Hematopoietic multipotent progenitor cell treated with erythropoietin and hydrocortisone succinate and interleukin-3 and kit ligand, for 6 days (in vitro differentiated cells): ENCODE measurements at places on chromosomes 16 and 17.

GRCh38 chr16:15759070-15759469 lies 97.8 kb downstream of the MYH11 start:
- DNase-seq = no peak

DNA sequence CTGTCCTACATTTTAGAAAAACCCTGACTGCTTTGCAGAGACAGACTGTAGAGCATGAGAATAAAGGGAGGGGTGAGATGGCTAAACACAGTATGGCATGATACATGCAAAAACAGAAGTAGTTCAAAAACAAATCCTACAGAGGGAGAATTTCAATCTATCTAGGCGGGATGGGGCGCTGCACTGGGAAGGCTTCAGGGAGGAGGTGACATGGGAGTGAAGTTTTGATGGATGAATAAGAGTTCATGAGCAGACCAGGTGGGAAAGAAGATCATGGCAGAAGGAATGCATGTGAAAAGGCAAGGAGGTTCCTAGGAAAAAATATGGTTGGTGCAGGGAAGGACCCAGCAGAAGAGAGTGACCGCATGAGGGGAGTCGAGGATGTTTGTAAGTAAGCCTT lies 19.2 kb downstream of the HS3ST3B1 start:
- no peak for DNase-seq

GRCh38 chr17:688100-688989 lies 26.3 kb downstream of the VPS53 start:
- DNase-seq = peak; percentile 69

- DNase-seq = no peak
Measured at GRCh38 chr16:69924041-69924775, 26.9 kb upstream of the CLEC18A start.

DNA sequence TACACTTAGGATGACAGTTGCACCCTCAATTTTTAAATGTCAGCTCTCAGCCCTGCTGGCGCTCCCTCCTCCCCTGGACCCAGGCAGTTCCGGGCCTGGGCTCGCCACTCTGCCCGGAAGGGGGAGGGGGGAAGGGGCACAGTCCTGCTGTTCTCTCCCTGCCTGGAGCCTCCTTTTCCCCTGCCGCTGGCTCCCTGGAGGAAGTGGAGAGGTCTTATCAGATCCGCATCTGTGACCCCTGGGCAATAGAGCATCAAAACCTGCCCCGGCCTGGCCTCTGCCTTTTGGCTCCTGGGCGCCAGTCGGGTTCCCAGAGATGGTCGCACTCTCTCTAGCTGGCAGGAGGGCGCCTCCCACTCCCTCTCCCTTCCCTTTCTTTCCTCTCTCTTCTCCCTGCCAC lies 149.3 kb downstream of the IRF8 start:
- DNase-seq = no peak

DNA sequence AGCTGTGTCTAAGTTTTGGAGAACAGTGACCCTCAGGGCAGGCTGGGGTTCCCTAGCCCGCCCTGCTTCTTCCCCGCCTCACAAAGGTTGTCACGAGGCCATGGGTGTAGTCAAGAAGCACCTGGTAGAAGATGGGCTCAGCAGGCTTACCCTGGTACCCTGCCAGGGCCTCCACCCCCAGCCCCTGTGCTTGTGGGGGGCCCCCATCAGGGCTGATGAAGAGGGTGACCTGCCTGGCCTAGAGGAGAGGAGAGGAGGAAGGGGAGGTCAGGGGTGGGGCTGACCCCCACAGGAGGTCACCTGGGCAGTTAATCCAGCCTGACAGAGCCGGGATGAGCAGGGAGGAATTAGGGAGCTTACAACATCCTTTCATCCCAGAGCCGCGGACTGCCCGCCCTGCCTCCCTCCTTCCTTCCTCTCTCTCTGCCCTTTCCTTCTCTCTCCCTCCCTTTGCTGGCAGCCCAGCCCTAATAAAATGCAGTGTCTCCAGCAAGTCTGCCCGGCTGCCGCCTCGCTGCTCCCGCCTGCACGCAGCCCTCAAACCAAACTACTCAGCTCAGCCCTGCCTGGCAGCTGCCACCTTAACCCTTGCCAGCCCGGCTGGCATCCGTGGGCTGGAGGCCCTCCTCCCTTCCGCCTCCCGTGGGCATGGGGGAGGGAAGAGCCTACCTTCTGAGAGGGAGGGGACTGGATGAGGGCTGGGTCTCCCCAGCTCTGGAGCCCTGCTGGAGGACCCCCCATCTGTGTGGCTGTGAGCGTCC lies 7.2 kb downstream of the DLX3 start:
- DNase-seq = no peak

DNA sequence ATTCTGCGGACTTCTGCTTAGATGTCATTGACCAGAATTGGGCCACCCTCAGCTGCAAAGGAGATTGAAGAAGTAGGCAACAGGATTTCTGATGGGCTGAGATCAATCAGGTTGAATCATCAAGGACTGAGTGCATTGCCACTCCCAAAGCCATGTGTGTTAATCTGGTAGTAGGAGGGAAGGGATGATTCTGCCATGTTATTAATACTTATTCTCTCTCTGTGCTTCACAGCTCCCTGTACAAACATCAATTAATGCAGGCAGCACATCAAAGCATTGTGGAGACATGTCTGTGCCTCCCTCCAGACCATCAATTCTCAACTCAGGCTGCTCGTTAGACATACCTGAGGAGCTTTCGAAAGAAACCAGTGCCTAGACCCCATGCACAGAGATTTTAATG lies 11.6 kb downstream of the LRRC3C start:
- DNase-seq = no peak

GRCh38 chr16:66670691-66671388 lies 25.7 kb downstream of the CMTM4 start:
- DNase-seq = no peak

DNA sequence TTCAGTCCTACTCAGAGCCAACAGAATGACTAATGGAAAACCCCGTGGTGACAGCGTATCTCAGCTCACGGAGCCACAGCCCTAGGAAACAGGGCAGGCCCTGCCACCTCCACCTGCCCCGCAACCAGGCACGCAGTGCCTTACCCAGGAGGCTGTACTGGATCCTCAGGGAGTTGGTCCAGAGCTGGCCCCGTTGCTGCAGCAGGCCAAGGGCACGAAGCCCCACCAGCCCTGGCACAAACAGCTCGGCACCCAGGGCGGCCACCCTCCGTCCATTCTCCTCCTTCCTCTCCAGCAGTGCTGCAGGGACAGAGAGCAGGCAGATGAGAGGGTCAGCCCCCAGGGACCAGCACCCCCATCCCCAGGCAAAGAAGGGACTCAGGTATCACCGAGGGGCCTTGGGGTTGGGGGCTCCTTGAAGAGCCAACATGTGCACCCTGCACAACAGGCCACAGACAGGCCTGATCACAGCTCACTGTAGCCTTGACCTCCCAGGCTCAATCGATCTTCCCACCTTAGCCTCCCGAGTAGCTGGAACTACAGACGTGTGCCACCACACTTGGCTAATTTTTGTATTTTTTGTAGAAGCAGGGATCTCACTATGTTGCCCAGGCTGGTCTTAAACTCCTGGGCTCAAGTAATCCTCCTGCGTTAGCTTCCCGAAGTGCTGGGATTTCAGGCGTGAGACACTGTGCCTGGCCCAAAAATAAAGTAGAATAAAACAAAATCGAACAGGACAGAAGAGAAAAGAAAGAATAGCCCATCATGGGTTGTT lies 115.7 kb downstream of the RMI2 start:
- no peak for DNase-seq

GRCh38 chr16:50863644-50864144 lies 121.8 kb downstream of the CYLD start:
- DNase-seq = no peak

- DNase-seq = no peak
Measured at GRCh38 chr17:49076573-49077384, 55.8 kb upstream of the B4GALNT2 start.

DNA sequence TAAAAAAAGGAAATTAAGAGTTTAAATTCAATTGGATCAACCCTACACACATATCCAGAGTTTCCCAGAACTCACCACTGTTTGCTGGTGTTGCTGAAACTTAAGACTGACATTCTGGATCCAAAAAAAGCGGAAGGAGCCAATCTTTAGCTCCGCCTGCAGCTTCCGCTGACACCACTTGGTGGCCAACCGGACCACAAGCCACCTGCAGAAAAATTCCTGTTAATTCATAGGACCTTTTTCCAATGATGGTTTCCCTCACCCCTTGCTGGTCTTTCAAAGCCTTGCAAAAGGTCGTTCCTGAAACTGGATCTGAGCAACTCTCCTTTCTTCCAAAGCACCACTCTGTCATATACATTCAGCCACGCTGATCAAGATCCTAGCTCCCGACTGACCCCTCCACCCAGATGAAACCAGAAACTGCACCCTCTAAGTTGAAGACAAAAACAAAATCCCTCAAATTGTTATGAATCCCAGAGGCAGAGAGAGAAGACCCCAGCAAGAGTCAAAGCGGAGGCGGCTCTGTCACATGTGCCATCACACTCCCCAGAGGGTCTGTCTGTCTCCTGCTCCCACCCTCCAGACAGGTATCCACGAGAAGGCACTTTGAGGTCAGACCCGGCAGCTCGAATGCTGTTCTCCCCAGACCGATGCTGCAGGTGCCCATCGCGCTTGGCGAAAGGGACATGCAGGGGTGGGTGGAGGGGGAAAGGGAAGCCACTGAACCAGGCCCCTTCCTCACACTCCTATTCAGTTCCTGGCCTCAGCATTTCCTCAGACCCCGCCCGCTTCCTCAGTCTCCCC lies 773 bp downstream of the BLTP2 start:
- DNase-seq = peak; percentile 90

- no peak for DNase-seq
Measured at GRCh38 chr17:57636274-57636673, 108.8 kb downstream of the CCDC182 start.

DNA sequence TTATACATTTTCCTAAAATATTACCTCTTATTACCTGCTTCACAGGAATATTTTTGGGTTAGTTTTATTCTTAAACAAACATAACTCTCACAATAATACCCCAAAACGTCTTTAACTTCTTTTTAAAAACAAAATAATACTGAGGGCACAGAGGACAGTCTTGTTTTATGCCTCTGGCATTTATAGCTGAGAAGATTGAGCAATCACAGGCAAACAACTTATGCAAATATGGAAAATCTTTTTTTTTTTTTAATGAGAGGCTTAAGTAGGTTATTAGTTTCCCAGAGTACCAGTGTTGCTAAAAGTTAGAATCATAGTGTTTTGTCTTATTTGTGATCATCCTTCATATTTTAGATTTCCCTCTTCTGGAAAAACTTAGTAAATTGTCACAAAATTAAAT lies 195.0 kb downstream of the FTO start:
- DNase-seq = no peak

- no peak for DNase-seq
Measured at GRCh38 chr17:65548269-65548969, 13.0 kb downstream of the AXIN2 start.

- DNase-seq = peak; percentile 52
Measured at GRCh38 chr16:25014500-25015147, 545 bp downstream of the ARHGAP17 start.

DNA sequence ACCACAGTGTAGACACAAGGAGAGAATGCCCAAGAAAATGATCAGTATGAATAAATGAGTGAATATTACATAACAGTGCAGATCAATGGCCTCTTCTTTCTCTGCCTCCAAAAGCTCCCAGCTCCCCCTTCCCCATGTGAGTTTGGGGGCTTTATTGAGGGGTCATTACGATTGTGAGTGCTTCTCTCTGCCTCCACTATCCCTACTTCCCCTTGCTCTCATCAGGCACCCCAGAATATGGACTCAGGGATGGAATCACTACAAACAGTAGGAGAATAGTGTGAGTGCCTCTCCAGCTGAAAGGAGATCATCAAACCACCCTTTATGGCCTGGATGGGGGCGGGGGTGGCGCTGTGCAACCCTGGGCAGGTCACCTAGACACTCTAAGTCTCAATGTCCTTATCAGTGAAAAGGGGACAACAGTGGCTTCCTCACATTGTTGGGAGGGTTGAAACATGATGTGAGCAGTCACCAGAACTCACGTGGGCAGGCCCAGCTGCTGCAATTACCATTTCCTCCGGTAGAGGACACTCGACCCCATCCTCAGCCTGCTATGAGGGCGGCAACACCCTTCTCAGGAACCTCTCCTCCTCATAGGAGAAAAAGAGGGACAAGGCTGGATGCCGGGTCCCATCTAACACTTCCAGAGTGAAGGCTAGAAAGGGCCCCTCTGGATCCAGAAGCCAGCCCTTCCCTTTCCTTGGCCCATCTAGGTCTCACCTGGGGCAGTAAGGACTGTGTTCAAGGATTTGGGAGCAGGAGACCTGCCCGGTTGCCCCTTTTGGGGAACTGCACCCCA lies 2.1 kb upstream of the EPOP start:
- DNase-seq = peak; percentile 90

GRCh38 chr16:75921281-75921680 lies 195.0 kb upstream of the CPHXL start:
- DNase-seq = no peak

- no peak for DNase-seq
Measured at GRCh38 chr16:51651061-51651466, 500.0 kb upstream of the SALL1 start.

- DNase-seq = no peak
Measured at GRCh38 chr16:18832613-18833012, 31.3 kb upstream of the ARL6IP1 start.

DNA sequence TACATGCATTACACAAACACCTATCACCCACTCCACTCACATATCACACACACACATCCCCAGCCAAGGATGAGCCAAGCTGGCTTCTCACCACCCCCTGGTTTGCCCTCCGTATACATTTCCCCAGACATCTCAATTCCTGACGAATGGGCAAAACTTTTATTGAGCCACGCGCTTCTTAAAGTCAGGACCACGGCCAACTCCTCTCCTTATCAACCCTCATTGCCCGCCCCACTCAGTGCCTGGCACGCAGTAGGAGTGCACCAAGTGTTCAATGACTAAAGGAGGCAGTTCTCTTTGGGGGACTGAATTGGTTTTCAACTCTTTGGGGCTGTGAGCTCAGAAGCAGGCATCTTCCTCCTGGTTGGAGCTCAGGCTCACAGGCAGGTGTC lies 22.5 kb upstream of the C16orf78 start:
- no peak for DNase-seq

GRCh38 chr17:37220607-37220953 lies 155.2 kb upstream of the C17orf78 start:
- peak; percentile 59 for DNase-seq

DNA sequence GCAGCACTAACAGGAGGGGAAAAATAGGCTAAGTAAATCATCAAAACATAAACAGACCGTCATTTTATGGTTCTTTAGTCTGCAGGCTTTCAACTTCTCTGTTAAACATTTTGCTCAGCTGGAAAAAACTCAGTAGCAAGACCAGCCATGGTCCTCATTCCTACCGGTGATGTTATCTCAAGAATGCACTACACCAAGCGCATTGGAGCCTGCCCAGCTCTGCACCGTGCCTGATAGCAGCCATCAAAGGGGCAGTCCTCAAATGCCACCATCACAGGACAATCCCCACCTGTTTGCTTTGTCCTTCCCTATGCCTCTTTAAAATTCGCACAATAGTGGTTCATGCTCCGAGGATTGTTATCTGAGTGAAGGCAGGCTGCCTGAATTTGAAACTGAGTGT lies 181.5 kb upstream of the MON1B start:
- DNase-seq = no peak
